Inflammatory macrophage (primary cell): ENCODE measurements at places on chromosomes 12 and 14.

DNA sequence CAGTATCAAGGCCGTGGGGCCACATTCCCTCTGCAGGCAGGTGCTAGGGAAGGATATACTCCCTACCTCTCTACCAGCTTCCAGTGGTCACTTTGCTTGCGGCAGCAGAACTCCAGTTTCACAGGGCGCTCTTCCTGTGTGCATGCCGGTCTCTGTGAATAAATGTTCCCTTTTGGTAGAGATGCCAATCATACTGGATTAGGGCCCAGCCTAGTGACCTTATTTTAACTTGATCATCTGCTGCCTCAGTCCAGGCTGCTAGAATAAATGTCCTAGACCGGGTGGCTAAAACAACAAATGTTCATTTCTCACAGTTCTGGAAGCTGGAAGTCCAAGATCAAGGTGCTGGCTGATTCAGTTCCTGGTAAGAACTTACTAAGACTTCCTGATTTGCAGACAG lies 198.8 kb upstream of the TMEM132C start:
- DNase-seq: no peak

DNA sequence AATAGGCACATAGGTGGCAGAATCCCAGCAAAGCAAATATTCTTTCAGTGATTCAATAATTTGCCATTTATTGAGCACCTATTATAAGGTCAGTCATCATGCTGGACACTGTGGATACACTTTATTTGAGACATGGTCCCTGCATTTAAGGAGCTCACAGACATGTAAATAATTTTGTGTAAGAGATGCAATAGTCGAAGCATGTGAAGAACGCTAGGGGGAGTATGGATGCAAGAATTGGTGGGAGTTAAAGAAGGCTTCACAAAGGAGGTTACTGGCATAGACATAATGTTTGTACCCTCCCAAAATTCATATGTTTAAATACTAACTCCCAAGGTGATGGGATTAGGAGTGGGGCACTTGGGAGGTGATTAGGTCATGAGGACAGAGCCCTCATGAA lies 260.6 kb upstream of the GARIN6 start:
- no peak for DNase-seq

DNA sequence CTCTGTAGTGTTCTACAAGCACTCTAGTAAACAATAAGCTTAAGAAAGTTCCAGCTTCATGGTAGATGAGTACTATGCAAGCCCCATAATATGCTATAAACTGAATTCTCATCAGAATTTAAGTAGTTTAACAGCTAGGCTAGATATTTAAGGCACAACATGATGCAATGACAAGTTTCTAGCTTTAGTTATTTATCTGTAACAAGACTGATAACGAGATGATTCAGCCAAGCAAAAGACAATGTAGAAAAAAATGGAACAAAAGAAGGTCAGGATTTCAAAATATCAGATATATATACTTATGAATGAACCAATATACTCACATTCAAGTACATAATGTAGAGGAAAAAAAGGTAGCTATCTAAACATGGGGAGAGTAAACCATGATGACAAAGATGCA lies 61.0 kb upstream of the RERGL start:
- no peak for DNase-seq

GRCh38 chr12:116773276-116773731 lies 35.2 kb downstream of the RNFT2 start:
- peak; percentile 4 for DNase-seq

- DNase-seq: no peak
Observed at GRCh38 chr12:16472631-16473030, 125.2 kb downstream of the MGST1 start.

DNA sequence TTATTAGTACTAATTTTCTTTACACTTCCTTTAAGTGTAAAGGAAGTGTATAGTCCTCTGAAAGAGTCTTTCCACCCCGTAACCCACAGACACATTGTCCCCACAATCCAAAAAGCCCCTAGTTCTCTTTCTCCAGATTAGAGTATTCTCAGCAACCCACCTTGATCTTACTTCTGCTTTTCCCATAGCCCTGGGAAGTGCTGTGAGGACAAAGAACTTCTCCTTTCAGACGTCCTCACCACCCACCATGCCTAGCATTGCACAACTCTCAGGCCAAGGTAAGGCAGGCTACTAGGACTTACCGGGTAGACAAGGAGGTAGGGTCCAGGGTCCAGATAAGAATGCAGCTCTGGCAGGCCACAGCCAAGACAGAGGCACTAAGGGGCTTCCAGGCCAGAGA lies 7.4 kb downstream of the AAAS start:
- peak; percentile 55 for DNase-seq

DNA sequence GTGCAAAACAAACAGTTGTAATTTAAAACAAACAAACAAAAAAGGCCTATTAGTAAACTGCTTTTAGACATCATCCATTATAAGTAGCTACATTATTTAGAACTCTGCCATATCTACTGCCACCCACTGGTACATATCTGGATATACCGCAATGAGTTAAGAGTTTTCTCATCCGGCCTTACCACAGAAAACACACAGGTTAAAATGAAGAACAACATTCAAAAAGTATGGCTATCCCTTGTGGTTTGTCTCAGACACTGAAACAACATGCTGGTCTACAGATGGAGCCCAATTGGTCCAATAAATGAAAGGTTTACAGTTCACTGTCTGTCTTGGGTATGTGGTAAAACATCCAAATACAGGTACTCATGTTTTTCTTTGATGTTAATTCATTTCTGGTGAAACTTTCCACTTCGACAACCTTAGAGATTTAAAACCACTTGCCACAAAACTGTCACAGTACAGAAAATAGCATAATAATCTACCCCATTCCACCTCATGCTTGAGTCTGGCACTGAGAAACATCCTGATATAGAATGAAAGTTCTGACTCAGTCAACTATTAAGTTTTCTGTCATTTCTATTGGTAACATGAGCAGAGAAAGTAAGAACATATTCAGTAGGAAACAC lies 354.3 kb downstream of the CEP128 start:
- DNase-seq: no peak

- no peak for DNase-seq
Observed at GRCh38 chr12:128687851-128688250, 135.9 kb downstream of the SLC15A4 start.

DNA sequence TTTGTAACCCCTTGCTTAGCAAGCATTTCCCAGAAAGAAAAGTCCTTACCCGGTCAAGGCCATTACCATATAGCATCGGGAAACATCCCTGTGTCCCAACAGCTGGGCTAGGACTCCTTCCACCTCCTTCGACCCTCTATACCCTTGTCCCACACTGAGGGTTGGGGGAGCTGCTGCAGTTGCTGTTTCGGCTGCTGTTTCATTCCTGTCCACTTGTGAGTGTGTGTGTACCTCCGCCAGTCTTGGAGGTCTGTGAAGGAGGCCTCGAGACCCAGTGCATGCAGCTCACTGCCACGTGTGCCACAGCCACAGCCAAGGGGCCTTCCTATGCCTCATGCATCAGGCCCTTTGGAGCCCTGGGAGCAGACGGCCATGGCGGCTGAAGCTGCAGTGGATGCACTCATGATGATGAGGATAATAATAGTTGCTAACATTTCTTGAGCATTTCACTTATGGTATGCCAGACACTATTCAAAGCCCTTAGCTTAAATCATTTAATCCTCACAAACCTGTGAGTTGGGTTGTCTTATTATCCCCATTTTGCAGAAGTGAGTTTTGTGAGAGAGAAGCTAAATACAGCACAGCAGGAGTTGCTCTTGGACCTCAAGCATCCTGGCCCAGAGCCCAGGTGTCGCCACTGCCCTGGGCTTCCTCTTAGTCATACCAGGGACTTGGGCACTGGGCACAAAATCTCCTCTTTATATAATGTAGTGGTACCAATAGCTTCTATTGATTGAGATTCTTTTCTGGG lies 156.5 kb downstream of the PRKCH start:
- DNase-seq: peak; percentile 30

GRCh38 chr12:25767606-25768005 lies 190.9 kb upstream of the RASSF8 start:
- DNase-seq: no peak

DNA sequence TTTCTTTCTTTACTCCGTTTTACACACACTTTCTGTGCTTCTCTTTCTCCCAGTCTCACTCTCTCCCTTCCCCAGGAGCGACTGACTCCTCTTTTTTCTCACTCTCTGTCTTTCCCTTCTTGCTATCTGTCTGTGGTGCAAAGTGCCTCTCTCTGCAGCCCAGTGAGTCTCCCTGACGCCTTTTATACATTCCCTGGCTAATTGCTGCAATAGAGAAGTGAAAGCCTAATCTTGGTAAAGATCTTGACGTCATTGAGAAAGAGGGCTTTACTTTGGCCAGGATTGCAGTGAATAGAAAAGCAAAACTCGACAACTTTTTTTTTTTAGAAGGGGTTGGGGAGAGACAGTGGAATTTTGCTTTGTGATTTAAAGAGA lies 706 bp upstream of the DIO2 start:
- peak; percentile 4 for DNase-seq

GRCh38 chr12:25793196-25793595 lies 165.3 kb upstream of the RASSF8 start:
- DNase-seq: no peak

GRCh38 chr12:26088998-26089397 lies 35.8 kb downstream of the BHLHE41 start:
- DNase-seq: no peak

GRCh38 chr14:24431569-24432258 lies 2.0 kb downstream of the KHNYN start:
- DNase-seq: peak; percentile 90

DNA sequence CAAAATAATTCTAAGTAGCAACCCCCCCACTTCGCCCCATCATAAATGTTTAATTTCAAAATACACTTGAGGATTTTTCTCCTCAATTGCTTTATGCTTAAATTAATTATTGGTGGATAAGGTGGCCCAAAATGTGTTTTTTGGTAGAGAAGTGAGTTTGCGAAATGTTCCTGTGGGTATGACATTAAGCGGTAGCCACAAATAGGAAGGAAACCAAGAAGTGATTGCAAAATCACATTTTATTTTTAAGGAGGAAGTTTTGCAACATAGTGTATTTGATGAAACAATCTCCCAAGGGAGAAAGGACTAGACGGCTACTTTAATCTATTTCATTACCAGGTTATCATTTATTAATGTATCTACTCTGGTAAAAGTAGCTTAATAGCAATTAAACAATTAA lies 25.5 kb downstream of the SLC25A3 start:
- peak; percentile 81 for DNase-seq

GRCh38 chr14:105019861-105020814 lies 745 bp downstream of the CDCA4 start:
- peak; percentile 32 for DNase-seq

DNA sequence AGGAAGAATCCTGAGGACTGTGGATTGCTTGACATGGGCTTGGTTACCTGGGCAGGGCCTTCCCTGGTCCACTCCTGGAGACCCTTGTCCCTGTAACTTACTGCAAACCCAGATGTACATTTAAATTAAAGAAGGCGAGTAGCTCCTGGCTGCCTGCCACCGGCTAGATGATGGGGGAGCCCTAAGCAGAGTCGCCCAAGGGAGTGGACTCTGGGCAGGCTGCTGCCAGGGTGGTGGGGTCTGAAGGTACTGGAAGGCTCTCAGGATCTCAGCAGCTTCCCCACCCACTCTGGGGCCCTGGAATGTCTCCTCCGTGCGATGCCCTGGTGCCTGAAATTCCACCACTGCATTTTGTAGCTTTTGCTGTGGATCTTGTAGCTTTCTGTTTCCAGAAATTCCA lies 74.7 kb downstream of the FBXL14 start:
- no peak for DNase-seq

DNA sequence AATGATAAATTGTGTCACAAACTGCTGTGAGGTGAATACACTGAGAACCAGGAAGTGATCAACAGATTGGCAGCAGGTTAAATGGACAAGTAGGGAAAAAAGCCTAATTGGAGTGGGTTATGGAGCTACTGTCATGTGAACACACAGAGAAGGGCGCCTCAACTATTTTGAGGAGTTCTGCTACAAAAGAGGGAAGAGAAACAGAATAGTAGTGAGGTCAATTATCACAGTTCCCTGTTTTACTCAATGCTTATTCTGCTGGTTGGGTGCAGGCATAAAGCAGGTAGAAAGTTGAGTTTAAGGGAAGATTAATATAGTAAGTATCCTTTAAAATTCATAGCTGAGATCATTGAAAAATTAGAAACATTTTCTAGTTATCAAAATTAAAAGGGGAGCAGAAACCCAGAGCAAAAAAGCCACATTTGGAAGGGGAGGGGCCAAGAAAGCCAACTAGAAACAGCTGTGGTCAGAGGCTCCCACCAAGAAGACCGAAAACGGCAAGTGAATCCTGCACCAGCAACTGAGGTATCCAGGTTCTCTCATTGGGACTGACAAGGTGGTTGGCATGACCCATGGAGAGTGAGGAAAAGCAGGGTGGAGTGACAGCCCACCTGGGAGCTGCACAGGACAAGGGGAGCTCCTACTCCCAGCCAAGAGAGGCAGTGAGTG lies 105.7 kb downstream of the ZC3H14 start:
- peak; percentile 60 for DNase-seq

DNA sequence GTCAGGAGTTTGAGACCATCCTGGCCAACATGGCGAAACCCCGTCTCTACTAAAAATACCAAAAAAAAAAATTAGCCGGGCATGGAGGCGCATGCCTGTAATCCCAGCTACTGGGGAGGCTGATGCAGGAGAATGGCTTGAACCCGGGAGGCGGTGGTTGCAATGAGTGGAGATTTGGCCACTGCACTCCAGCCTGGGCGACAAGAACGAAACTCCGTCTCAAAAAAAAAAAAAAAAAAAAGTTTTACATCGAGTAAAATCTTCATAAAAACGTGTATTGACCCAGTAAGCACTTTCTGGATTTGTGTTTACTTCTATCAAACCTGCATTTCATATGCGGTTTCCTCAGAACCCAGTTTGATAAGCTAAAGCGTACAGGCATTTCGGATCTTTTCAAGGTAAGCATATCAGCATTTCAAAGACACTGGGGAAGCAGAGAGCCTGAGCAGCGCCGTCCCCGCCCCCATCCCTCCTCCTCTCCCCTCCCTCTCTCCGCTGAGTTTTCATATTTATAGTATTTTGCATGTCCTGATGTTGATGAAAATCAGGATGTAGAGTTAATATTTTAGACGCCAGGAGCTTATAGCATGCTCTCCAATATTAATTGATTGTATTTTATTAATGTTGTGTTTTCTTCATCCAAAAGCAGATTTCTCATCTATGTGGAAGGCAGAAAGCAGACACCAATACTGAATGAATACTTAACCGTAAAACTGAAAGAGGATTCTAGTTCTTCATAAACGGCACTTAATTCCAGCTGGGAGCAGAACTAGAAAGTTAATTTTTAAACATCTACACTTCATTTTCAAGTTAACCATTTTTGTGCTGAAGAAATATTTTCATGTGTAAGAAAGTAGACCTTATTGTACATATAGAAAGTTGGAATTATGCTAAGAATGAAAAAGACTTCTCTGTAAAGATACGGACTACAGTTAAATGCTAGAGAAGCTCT lies 9.2 kb upstream of the HIP1R start:
- no peak for DNase-seq

GRCh38 chr14:85762526-85762925 lies 232.6 kb downstream of the FLRT2 start:
- DNase-seq: no peak
